ENCODE measurements at places on chromosomes 2 and 18.

- peak; percentile 95 for DNase-seq
Measured at GRCh38 chr2:189836644-189837043, 52.4 kb downstream of the PMS1 start.

DNA sequence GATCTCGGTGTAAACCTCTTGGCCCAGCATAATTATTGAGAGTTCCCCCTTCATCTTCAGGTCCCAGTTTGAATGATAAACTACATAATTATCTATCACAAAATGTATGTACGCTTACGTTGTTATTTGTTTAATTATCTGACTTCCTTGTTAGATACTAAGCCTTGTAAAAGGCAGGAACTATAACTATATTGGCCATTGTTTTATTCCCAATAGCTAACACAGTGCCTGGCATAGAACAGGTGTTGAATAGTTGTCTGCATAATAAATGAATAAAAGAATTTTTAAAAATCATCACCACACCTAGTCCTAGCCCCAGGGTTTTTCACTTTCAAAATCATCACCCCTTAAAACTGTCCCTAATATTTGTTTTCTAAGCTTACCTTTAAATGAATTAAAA lies 207.9 kb downstream of the MREG start:
- no peak for DNase-seq

DNA sequence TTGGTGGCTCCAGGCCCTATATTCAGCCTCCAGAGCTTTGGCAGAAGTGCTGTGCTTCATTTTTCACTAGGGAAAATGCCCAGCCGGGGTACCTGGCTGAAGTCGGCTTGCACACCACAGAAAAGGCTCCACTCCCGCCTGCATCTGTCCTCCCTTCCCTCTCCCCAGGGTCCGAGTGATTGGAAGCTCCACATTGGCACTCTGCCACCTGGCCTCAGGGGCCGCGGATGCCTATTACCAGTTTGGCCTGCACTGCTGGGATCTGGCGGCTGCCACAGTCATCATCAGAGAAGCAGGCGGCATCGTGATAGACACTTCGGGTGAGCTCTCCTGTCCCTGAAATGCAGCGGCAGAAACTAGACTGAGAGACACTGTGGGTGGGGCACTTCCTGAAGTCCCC lies 47.4 kb downstream of the IMPA2 start:
- no peak for DNase-seq

GRCh38 chr2:68662466-68662865 lies 19.1 kb downstream of the PROKR1 start:
- DNase-seq: no peak

DNA sequence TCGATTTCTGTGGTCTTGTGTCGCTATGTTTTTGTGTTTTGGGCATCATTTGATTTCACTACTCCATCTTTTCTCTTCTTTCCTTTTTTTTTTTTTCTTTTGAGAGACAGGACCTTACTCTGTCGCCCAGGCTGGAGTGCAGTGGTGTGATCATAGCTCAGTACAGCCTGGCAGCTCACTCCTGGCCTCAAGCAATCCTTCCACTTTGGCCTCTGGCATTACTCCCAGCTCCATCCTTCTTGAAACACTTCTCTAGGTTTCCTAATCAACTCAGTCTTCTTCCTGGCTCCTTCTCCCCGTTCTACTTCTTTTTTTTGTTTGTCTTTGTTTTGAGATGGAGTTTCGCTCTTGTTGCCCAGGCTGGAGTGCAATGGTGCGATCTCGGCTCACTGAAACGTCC lies 26.5 kb downstream of the TCF23 start:
- no peak for DNase-seq

GRCh38 chr18:22275706-22276333 lies 106.4 kb downstream of the GATA6 start:
- no peak for DNase-seq

DNA sequence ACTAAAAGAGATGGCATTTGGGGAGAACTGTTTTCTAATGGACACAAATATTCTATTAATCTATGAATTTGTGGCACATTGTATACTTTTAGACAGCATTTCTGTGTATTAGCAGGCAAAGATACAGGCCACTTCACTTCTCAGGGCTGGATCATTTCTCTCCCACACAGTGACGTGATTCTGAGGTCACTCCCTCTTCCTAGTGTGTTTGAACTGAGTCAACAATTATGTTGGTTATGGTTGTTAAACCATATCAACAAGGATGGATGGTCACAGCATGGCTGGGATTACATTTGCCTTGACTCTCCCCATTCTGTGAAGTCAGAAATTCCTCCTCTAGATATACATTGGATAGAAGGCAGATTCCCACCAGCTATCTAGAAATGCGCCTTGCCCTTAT lies 11.6 kb downstream of the NOSTRIN start:
- DNase-seq: no peak

GRCh38 chr2:160715428-160715827 lies 221.8 kb upstream of the RBMS1 start:
- no peak for DNase-seq

GRCh38 chr2:202100176-202100575 lies 27.1 kb downstream of the KIAA2012 start:
- no peak for DNase-seq

- DNase-seq: no peak
Measured at GRCh38 chr2:49404108-49404507, 249.8 kb upstream of the FSHR start.

- DNase-seq: no peak
Measured at GRCh38 chr2:73850009-73850408, 21.2 kb downstream of the STAMBP start.

DNA sequence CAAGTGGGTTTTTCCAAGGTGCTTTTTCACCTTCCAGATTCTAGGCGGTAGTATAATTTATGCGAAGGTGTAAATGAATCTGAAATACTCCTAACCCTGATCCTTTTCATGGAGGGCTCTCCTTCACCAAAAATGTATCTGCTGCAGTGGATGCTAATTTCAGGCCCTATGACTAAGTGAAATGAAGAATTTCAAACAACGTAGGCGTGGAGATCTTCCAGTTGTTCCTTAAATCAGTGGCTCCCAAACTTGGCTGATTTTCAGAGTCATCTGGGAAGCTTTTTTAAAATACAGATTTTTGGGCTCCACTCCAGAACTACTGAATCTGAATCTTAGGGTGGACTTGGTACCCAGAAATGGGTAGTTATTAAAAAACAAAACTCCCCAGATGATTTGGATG lies 5.5 kb downstream of the GCKR start:
- no peak for DNase-seq

All from fibroblast of the conjunctiva (primary cell).